Activated T-helper 1 cell treated with anti-CD3 and anti-CD28 coated beads, Interleukin-2, amount 50 U/mL, for 16 hours (primary cell): ENCODE measurements at places on chromosomes 7 and 10.

GRCh38 chr10:6278519-6279120 lies 75.9 kb downstream of the PFKFB3 start:
- DNase-seq: no peak

GRCh38 chr7:105450177-105450861 lies 61.6 kb upstream of the SRPK2 start:
- no peak for DNase-seq

DNA sequence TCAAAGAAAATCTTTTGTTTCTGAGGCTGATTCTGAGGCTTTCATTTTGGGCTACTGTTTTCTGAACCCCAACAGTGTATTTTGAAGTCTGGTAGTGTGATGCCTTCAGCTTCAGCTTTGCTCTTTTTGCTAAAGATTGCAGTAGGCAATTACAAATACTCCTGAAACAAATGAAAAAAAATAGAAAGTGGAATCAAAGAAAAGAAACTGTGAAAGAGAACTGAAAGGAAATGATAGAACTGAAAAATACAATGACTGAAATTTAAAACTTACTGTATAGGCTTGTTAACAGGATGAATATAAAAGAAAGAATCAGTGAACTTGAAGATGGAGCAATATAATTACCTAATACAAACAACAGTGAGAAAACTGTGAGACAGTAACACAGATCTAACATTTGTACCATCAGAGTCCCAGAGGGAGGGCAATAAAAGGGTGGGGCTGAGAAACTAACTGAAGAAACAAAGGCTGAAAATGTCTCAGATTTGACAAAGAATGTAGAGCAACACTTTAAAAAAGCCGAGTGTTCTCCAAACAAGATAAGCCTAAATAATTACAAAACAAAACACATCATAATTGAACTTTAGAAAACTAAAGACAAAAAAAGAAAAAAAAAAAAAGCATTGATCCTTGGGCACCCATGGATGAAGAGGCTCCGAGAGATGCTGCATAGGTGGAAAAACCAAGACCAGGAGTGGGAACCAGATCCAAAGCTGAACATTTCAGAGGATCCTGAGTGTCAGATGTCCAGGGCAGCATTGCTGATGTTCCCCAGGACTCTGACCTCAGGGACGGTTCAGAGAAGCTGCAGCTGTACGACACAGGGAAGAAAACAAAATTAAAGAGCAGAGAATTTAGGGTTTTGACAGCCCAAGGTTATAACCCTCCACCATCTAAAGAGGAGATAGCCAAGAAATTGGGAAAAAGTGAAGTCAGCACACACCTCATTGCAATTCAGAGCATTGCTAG lies 223.2 kb upstream of the IGFBP3 start:
- no peak for DNase-seq

GRCh38 chr10:128062881-128063563 lies 63.2 kb downstream of the MKI67 start:
- DNase-seq: no peak

DNA sequence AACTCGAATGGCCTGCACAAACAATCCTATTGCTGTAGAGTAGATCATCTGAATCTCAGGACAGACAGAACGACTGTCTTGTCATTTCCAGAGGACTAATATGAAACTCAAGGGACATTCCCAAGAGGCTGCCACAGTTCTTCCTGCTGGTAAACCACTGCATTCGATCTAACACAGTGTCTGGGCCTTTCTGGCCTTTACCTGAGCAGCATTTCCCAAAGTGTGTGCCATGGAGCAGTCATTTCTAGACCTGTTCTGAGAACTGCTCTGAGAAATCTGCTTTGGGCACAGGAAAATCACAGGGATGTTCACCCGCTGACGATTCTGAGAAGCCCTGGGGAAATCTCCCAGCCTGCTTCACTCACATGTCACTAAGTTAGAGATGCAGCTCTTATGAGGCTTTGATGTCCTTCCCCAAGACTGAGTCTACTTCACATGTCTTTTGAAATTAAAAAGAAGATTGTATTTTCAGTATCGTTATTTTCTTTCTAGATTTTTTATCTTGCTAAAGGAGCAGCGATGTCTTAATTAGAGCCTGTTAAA lies 18.4 kb downstream of the GPNMB start:
- no peak for DNase-seq

GRCh38 chr7:37187179-37187578 lies 261.5 kb downstream of the ELMO1 start:
- no peak for DNase-seq

DNA sequence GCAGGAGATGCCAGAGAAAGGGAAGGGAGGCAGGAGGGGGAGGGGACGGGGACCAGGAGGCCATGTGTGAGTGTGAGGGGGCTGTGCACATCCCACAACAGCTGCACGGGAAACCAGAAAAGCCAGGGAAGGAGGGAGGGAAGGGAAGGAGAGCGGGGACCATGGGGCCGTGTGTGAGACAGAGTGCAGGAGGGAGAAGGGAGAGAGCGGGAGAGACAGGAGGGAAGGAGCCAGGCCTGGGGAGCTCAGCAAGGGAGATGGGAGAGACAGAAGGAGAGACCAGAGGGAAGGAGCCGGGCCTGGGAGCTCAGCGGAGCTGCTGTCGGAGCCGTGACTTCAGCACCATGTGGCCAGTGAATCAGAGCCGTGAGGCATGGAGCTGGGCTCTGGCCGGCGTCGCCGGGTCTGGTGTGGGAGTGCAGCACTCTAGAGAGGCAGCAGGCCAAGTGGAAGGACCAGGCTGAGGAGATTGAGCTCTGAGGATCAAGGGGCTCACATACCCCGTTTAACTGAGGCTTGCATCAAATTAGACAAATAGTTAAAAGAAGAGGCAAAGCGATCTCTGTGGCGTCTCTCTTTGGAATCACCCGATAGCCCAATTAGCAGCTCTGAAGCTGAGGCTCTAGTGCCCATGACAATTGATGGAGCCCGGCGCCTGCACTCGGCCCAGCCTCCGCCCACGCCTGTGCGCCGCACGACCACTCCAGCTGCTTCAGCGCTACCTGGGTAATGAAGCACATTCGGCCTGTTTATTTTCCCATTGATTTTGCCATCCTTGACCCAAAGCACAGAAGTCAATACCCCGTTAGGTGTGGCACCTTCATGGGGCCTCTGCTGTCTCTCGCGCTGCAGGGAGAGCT lies 150.4 kb downstream of the MAD1L1 start:
- no peak for DNase-seq

DNA sequence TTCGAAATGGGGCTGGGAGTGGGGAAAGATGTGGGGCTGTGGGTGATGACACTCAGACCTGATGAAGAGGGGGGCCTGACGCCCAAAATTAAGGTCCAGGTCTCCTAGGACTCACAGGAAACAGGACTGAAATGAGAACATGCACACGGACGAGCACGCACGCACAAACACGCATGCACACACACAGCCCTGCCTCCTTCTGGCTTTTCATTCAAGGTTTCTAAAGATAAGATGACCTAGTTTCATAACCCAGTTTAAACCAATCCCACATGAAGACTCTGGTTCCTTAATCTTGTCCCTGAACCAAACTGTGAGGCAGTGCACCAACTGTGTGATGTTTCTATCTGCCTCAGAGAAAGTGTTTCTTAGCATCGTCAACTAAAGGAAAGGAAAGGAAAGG lies 162.0 kb downstream of the DGKI start:
- no peak for DNase-seq
